ENCODE measurements at places on chromosomes 4 and X.

DNA sequence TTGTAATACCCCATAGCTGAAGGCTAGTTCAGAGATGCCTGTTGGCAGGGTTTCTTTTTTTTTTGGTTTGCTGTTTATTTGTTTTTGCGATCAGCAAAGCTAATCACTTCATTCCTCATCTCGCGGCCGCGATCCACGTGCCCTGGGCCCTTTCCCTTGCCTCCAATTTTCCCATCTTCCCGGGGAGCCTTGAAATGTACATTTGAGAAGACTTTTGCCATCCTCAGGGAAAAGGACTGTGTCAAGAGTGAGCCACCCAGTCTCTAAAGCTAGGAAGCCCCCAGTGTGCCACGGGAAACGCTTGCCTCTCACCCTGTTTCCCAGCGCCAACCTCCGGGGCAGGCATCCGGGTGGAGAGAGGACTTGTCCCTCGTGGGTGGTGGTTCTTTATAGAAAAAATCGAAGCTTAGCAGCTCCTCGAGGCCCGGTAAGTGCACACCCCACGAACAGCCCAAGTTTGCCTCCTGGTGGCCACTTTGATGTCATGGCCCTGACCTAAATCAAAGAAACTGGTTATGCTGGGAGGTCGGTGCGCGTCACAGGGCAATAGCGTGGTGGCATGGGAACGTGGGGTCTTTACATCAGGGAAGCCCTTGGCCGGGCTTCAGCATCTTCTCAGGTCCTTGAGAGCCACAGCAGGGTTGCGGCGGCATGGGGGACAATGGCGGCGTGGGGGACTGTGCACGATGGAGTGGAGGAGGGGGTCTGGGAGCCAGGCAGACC, 42.0 kb downstream of the MAP7D3 start:
- no peak for DNase-seq

GRCh38 chr4:81221303-81222081, 6.5 kb upstream of the PRKG2 start:
- no peak for DNase-seq

DNA sequence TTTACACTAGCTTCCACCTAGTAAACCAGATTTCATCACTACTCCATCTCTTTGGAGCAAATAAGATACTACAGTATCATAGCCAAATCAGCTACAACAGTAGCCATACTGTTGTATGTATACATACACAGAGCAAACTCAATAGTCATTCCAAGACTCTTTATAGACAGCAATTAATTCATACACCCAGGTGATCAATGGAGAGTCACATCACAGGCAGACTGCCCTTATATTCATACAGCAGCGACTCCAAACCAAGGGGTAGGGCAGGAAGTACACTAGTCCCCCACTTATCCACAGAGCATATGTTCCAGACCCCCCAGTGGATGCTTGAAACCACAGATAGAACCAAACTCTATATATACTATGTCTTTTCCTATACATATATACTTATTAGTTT, 76.6 kb downstream of the FBXW7 start:
- DNase-seq: no peak

- no peak for DNase-seq
These were observed 93.6 kb downstream of the CORIN start for GRCh38 chr4:47744253-47744652.

DNA sequence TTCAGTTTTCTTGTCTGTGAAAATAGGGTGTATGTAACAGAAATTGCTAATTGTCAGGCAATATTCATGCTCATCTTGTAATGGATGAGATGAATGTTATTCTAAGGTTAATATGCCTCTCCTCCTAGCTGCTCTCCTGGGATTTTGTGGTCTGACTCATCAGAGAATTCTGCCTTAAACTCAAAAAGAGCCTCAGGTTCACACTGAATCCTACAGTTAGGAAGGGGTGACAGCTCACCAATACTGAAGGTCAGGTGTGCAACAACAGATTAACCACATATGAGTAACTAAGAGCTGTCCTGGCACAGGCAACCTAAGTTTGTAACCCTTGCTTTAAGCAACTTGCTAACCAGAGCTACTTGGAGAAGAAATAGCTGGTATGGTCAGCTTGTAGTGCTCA, 197.7 kb downstream of the SPATA18 start:
- peak; percentile 43 for DNase-seq

GRCh38 chrX:40719731-40720130, 15.6 kb downstream of the MED14 start:
- no peak for DNase-seq

DNA sequence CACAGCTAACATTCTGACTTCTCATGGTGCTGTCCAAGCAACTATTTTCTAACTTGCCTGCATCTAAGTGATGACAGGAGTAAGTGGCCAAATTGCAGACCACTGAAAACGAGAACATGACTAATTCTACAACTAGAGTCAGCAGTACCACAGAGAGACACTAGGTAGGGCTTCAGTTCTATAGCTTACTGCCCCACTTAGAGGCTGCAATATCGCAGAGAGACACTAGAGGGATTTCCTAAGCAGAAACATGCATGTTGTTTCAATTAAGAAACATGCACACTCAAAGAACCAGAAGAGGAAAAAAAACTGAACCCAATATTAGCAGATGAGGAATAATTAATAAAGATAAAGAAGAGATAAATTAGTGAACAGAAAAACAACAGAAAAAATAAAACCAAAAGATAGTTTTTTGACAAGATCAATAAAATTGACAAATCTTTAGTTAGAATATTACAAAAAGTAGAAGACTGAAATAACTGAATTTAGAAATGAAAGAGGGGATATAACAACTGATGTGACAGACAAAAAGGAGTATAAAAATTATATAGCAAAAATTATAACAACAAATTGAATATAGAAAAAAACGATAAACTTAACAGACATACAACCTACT, 100.8 kb downstream of the SPIN4 start:
- peak; percentile 31 for DNase-seq

GRCh38 chr4:105061136-105061696, 85.5 kb upstream of the TET2 start:
- no peak for DNase-seq

- peak; percentile 8 for DNase-seq
These were observed 235.3 kb downstream of the GPAT3 start for GRCh38 chr4:83771113-83771705.

GRCh38 chr4:182478475-182478874, 235.3 kb downstream of the TENM3 start:
- DNase-seq: no peak

Measured in skeletal muscle cell (primary cell).